Stimulated activated CD8-positive, alpha-beta memory T cell treated with anti-CD3 and anti-CD28 coated beads, Interleukin-7, amount 100 ng/mL, for 1 hour (primary cell): ENCODE measurements at places on chromosomes 3 and 15.

DNA sequence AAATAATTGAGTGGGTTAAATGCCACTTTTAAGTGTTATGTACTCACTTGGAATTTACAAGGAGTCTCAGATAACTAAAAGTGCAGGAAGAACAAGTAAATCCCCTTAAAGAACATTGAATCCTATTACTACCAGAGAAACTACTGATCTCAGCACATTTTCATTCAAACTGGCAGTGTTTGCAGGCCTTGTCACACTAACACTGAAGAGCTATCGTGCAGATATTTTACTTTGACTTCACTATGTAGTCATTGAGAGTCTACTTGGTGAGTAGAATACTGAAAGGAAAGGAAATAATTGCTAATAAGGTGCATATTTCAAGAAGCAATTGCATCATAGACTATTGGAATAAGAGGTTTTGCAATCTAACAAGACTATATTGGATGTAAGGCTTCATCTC is 721.4 kb upstream of the CBLB start:
- no peak for DNase-seq

- no peak for DNase-seq
Measured at GRCh38 chr15:91751611-91752010, 101.9 kb upstream of the SLCO3A1 start.

GRCh38 chr15:64809649-64810496 is 15.6 kb downstream of the PIF1 start:
- DNase-seq: peak; percentile 44

DNA sequence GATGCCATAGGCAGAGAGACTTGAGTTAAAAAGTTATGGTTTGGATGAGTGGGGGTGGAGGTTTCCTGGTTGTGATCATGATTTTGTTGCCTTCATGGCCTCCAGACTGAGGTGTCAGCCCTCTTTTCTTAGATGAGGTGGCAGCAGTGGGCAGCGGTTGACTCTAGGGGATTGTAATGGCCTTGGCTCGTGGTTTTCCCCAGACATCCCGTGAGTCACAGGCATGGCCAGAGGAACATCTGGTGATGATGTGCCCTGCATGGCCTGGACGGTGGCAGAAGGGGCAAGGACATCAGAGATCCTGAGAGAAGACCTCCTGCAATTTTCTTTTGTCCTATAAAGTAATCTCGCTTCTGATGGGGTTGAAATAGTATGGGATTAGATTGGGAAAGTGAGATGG is 12.4 kb downstream of the RETNLB start:
- DNase-seq: no peak

- DNase-seq: no peak
Measured at GRCh38 chr3:13553686-13554085, 4.8 kb downstream of the FBLN2 start.

DNA sequence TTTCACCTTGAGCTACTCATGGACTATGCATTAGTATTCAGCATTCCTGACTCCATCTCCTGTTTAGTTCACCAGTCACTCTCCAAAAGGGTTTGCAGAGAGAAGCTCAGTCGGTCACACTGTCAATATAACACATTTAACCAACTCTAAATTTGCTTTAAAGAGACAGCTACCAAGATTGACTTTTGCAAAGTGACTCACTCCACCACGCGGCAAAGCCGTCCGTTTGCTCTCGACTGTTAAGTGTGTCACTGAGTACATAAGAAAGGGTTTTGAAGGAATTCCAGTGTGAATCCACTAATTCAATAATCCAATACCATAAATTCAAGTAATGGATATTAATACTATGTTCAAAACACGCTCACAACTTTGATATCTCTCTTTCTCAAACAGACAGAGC is 1006.7 kb upstream of the NR2F2 start:
- DNase-seq: no peak

DNA sequence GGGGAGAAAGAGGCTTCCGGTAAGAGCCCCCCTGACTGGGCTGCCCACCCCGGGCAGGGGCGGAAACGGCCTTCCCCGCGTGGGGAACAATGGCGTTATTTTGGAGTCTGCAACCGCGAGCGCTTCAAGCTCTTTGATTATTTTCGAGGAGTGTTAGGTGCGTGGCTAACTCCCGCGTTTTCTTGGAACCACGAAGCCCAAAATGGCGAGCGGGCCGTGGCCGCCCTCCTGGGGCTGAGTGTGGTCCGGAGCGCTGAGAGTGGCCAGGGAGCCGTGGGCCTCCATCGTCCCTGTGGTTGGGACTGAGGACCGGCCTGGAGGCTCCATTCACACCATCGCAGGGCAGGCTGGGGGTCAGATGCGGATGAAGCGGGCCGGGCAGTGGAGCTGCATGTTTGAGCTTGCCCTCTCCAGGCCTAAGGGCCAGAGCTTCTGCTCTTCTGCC is 44.6 kb upstream of the POLG start:
- DNase-seq: no peak

GRCh38 chr15:100966997-100967396 is 47.8 kb downstream of the LRRK1 start:
- no peak for DNase-seq

DNA sequence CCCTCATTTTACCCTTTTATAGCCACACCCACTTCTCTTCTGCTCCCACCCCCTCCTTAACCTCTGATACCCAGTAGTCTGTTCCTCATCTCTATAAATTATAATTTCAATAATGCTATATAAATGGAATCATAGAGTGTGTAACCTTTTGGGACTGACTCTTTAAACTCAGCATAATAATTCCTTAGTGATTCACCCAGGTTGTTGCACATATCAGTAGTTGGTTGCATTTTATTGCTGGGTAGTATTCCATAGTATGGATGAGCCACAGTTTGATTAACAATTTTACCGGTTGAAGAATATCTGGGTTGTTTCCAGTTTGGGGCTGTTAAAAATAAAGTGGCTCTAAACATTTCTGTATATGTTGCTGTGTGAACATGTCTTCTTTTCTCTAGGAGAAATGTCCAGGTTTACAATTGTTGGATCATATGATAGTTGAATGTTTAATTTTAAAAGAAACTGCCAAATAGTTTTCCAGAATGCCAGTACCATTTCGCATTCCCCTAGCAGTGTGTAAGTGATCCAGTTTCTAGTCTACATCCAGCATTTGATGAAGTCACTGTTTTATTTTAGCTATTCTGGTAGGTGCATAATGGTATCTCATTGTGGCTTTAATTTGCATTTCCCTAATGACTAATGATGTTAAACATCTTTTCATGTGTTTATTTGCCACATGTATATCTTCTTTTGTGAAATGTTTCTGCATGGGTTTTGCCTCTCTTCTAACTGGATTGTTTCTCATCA is 68.5 kb downstream of the VPS8 start:
- no peak for DNase-seq

DNA sequence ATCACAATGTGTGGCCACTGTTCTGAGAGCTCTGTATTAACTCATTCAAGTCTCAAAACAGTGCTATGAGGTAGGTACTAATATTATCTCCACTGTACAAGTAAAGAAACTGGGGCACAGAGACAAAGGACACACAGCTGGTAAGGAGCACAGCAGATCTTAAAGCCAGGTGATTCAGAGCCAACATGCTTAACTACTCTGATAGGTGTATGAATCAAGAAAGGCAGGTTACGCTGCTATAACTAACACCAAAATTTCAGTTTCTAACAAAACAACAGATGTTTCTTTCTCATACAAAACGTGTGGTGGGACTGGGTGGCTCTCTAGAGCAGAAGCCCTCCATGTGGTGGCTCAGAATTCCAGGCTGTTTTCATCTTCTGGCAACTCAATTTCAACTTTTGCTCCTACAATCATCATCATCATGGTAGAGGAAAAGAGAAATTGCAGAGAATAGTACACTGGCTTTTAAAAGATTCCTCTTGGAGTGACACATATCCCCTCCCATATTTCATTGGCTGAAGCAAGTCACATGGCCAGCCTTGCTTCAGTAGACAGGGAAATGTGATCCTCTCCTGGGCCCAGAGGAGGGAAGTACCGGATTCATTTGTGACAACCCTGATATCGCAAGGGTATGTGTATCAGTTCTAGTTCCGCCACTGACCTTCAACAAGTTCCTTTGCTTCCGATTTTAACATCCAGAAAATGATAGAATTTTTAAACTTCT is 126.2 kb upstream of the PTX3 start:
- no peak for DNase-seq

- DNase-seq: no peak
Measured at GRCh38 chr3:160395297-160395696, 3.7 kb downstream of the IFT80 start.
